ENCODE measurements at places on chromosomes 6 and 20.

- no peak for DNase-seq
These were observed 342.7 kb downstream of the ESR1 start for GRCh38 chr6:152150196-152150595.

DNA sequence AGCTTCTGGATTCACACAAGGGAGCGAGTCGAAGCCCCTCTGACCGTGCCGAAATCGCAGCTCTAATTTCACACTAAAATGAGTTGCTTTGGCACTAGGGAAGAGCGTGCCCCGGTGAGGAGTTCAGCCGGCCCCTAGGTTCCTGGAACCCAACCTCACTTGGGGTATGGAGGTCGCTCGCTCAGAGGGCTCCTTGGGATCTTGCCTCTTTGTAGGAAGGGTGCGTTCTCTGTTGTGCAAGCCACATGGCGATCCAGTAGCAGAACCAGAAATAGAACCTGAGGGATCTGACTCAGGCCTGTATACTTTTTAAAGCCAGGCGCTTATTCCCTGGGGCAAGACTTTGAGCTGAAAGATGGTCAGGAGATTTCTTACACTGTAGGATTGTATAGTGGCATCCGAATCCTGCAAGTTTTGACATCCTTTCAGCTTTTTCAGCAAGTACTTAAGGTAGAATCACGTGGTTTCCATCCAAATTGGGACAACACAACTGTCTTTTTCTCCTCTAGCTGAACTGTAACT is 861 bp upstream of the RALGAPA2 start:
- DNase-seq: no peak

GRCh38 chr6:151440930-151441329 is 11.0 kb downstream of the RMND1 start:
- DNase-seq: no peak

DNA sequence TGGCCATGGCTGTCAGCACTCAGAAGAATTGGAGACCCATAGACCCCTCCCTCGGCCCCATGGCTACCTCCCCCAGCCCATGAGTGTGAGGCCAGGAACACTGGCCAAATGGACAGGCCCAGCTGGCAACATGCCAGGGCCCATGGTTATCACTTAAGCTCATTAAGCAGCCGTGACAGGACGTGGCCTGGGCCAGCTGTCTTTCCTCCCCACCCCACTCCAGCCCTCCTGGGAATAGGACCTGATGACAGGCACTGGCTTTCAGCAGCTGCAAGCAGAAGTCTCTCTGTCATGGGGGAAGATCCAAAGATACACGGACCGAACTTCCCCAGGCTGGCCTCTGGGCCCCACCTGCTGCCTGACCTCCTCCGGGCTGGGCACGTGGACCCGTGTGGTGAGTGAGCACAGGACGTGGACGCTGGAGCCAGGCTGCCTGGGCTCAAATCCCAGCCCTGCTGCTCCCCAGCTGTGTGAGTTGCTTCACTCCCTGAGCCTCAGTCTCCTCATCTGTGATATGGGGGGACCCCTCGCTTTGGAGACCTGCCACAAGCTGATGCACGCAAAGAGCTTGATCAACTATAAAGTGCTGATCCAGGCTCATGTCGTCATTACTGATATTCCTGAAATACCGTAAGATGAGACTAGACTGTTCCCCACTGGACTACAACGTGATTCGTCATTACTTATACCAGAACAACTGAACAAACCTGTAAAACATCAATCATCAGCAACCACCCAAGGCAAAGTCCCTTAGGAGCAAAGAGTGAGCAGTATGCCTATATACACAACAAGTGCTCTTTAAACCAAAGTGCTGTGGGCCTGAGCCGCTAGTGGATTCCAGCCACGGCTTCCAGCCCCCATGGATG is 22.0 kb upstream of the VSTM2L start:
- no peak for DNase-seq

GRCh38 chr6:115796061-115796460 is 264.6 kb downstream of the FRK start:
- no peak for DNase-seq

DNA sequence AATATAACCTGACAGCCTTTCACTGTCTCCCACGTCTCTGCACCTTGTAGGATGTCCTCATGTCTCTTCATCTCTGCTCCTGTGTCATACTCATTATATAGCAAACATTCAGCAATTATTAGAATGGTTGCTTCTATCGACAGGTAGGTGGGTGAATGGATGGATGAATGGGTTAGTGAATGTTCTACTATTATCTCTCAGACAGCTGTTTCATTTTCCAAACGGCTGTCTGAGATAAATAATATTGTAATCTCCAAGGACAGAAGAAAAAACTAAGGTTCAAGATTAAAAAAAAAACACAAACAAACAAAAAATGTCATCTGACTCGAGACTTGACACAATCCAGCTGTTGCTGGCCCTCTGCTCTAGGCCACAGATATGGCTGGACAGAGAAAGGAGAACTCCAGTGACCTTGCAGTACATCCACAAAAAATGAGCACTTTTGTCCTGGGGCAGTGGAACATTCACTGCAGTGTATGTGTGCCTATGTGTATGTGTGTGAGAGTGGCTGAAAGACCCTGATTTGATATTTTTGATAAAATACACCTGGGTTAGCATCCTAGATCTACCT is 2.1 kb downstream of the HNF4A start:
- no peak for DNase-seq

DNA sequence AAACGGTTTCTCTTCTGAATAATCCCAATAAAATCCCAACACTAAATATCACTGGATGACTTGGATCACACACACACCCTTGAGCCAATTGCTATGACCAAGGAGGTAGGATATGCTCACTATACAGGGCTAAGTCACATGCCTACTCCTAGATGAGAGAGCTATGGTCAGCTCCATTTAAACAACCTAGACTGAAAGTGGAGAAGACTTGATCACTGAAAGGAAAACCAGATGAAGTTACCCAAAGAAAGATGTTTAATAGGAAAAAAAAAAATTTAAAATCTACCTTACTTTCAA is 18.9 kb upstream of the COL19A1 start:
- no peak for DNase-seq

DNA sequence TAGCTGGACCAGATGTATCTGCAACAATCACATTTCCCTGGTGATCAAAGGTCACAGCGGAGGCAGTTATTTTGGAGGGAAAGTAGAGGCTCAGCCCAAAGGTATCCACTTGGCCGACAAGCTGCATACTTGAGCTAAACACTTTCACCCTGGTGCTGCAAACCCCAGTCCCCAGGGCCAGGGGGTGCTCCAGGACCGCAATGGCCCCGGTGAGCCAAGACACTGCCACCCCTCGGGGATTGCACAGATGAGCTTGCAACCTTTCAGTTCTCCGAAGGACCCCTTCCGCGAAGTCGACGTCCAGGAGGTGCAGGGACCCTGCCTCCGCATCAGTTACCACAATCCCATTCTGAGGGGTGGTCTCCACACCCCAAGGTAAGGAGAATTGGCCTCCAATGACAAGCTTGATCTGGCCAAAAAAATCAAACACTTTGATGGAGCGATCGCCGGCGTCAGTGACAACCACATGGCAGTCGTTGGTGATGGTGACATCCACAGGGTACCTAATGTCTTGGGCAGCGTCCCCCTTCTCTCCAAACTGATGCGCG is 823 bp downstream of the NHLRC1 start:
- no peak for DNase-seq

DNA sequence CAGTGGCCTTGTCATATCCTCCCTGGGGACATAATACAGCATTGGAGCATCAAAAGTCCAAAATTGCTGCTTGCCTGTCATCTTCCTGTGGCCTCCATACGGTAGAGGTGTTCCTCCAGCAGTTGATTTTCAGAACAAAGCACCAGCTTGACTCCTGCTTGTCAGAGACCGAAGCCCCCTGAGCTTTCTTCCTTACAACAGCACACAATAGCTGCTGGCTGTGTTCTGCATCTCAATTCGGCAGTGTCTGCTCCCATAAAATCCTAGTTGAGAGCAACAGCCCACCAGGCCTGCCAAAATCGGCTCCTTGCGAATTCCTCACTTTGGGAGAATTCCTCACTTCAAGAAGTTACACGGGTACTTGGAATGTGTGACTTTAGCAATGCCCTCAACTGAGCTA is 372.9 kb downstream of the SAMD5 start:
- no peak for DNase-seq

DNA sequence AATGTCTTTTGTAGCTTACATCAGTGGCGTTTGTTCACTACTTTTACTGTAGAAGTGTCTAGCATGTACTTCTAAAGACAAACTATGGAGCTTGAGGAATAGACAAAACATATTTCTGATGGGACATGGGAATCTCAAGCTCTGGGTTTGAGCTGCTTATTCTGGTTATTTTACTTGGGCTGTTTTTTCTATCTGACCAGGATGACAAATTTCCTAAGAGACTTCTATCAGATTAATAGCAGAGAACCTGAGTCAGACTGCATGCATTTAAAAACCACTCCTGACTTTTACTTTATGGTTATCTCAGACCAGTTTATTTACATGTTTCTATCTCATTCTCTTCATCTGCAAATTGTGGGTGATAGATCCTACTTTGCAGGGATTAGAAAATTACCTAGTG is 1282.3 kb upstream of the GJE1 start:
- no peak for DNase-seq

- DNase-seq: no peak
These were observed 427.1 kb upstream of the NOX3 start for GRCh38 chr6:155882527-155883333.

- DNase-seq: no peak
These were observed 203.2 kb downstream of the ISM1 start for GRCh38 chr20:13424174-13424833.

DNA sequence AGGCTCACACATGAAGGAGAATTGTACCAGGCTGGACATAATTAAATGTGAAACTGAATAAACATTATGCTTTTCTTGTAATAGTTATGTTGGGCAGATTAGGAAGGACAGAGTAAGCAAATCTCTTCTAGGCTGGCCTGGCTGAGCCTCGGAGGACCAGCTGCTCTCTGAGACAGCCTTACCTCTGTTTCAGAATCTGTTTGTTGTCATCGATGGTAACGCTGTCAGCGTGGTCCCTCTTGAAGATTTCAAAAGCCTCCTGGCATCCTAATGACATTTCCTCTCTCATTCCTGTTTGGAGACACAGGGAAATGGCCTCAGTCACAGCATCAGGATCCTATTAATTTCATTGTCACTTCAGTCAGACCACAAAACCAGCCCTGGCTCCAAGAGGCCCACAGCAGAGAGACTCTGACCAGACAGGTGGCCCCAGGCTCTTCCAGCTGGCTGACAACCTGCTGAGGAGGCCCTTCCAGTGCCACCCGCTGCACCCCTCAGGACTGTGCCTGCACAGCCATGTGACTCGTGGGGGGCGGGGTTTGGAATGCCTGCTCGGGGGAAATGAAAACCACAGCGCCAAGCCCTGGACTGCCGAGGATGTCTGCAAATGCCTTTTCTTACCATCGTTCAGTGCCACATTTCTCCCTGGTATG is 108.5 kb upstream of the KCNK16 start:
- no peak for DNase-seq

- no peak for DNase-seq
These were observed 21.4 kb downstream of the CRYBG1 start for GRCh38 chr6:106381881-106382280.

DNA sequence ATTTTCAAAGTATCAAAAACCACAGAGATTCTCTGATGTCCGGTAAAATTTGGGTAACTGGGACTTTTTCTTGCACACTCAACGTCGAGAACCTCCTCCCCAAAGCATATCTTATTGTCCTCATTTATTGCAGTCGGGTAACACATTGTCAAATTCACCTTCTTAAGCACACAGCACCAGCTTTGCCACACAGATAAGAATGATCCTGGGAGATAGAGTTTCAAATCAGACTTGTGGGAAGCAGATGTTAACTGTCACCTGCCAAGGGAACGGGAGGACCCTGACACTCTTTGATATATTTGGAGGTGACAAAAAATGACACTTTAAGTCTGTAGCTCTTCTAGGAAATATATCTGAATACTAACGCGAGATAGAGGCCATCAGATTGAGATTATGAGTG is 282.1 kb upstream of the BMP2 start:
- no peak for DNase-seq

DNA sequence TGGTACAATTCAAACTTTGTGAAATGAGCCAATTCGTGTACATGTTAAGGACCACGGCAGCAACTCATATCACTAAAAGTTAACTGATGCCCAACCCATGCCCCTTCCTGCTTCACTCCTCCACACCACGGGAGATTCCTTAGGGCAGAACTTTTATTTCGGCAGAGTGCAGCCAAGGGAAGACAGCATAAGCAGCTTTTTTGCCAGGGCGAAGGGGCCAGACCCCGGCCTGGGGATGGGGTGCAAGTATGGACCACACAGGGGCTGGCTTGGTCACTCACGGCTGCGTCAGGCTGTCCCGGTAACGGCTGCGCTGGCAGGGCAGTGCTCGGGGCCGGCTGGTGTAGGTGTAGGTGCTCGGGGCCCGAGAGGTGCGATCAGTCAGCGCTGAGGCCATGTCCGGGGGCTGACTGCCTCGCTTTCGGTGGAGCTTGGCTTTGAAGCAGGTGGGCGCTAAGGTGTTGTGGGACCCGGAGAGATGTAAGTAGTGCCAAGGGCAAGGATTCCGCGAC is 792 bp downstream of the RSPH3 start:
- DNase-seq: no peak

Measured in DMS 273 treated with DMSO at 0.1 percent for 48 hours (cell line).